Brain (organoid and tissue), 16 donors: ENCODE measurements at places on chromosomes 12 and 14. TPM values are rescaled to one million over a fixed set of nuclear protein-coding genes. Genes with fewer than 3 reads are reported as not detected.

The KLRK1 gene
- polyA plus RNA-seq, result not detected

The TSHR gene
- polyA plus RNA-seq, result 0.31 TPM

The MUCL1 gene
- not detected for polyA plus RNA-seq

The KCNC2 gene
- 3.5 TPM for polyA plus RNA-seq

The PARP11 gene
- polyA plus RNA-seq, result 3.1 TPM

The CCDC60 gene
- polyA plus RNA-seq, result not detected

The PDE3A gene
- polyA plus RNA-seq, result 0.75 TPM

The B4GALNT1 gene
- polyA plus RNA-seq, result 42.2 TPM

The ENO2 gene
- polyA plus RNA-seq, result 553 TPM

The FLVCR2 gene
- 2.1 TPM for polyA plus RNA-seq

The FGD4 gene
- 1.6 TPM for polyA plus RNA-seq

The SIX1 gene
- polyA plus RNA-seq, result 68.4 TPM

The ERBB3 gene
- polyA plus RNA-seq, result 23.5 TPM

The OAS1 gene
- 7.9 TPM for polyA plus RNA-seq

The FOXM1 gene
- polyA plus RNA-seq, result 76.9 TPM

The EML1 gene
- polyA plus RNA-seq, result 13.4 TPM

The HELB gene
- polyA plus RNA-seq, result 0.15 TPM
